NCI-H526 treated with DMSO at 0.1 percent for 48 hours (cell line): ENCODE measurements at places on chromosomes 7 and 10.

GRCh38 chr10:59589796-59590195 lies 119.9 kb downstream of the SLC16A9 start:
- DNase-seq: no peak

GRCh38 chr10:97328646-97329453 lies 5.7 kb downstream of the FRAT2 start:
- DNase-seq: no peak

DNA sequence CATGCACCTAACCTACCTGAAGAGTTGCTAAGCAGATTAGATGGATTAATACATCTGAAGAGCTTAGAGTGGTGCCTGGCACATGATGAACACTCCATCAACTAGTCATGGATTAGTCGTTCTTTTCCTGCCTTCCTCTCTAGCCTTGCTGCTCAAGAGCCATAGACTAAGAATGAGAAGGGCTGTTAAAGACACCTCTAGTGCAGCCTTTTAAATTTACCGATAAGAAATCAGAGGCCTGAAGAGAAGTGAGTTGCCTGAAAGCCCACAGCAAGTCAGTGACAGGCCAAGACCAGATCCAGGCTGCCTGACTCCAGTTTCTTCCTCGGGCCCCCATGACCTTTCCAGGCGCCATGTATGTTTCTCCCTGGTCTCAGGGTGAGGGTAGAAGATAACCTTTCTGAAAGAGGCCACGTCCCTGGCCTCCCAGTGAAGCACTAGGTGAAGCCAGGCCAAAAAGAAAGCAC lies 6.5 kb downstream of the TSPAN15 start:
- no peak for DNase-seq

GRCh38 chr7:126780993-126781392 lies 471.7 kb downstream of the GRM8 start:
- no peak for DNase-seq

DNA sequence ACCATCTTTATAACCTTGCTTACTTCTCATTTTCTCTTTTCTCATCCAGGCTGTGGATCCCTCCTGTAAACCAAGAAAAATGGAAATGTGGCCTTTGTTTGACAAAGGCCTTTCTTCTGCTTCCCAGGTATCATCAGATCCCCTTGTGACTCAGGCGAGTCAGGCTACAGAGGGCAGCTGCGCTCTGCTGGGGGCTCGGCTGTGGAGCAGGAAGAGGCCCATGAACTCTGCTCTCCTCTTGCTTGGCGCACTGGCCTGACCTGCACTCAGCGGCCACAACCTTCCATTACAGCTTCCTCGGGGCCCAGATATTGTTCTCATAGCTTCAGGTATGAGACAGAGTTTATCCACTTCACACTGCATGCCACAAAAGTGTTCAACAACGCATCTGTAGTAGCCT lies 457.6 kb upstream of the COBL start:
- no peak for DNase-seq

DNA sequence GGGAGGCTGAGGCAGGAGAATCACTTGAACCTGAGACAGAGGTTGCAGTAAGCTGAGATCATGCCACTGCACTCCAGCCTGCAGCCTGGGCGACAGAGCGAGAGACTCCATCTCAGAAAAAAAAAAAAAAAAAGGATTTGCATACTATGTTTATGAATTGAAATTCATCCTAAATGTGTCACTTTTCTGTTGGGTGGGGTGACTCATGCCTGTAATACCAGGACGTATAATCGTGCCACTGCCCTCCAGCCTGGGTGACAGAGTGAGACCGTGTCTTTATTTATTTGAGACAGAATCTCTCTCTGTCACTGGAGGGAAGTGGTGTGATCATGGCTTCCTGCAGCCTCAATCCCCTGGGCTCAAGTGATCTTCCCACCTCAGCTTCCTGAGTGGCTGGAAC lies 5.8 kb downstream of the ZNF212 start:
- no peak for DNase-seq

GRCh38 chr10:23291551-23292334 lies 52.9 kb downstream of the C10orf67 start:
- peak; percentile 1 for DNase-seq

GRCh38 chr10:118210276-118210675 lies 131.8 kb downstream of the FAM204A start:
- DNase-seq: no peak

DNA sequence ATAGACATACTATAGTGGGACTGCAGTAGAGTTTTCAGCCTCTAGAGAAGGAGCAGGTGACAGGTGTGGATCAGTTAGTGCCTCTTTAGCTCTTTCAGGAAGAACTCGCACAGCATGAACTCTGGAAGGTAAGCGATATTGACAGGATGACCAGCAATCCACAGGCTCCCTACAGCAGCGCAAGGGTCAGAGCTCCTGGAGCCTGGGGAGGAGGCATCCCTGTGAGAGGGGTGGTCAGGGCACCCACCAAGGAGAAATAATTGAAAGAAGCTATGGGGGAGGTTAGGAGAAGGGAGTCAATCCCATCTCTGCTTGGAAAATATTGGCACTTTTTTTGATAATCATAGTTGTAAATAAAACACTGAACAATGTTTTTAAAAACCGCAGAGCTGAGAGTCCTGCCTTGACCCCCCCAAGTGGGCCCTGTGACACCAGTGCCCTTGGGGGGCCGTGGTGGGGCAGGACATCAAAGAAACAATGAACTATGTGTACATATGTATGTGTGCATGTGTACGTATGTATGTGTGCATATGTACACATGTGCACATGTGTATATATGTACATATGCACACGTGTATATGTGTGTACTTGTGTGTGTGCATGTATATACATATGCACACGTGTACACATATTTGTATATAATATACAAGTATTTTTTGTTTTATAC lies 13.8 kb downstream of the AKR1C3 start:
- no peak for DNase-seq

- DNase-seq: no peak
These were observed 64.9 kb downstream of the PRKG1 start for GRCh38 chr10:51139176-51139575.

DNA sequence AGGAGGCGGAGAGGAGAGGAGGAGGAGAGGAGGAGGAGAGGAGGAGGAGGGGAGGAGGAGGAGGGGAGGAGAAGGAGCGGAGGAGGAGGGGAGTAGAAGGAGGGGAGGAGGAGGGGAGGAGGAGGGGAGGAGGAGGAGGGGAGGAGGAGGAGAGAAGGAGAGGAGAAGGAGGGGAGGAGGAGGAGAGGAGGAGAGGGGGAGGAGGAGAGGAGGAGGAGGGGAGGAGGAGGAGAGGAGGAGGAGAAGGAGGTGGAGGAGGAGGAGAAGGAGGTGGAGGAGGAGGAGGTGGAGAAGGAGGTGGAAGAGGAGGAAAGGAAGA lies 15.5 kb upstream of the CRCP start:
- no peak for DNase-seq

GRCh38 chr7:24982917-24983316 lies 2.9 kb upstream of the OSBPL3 start:
- no peak for DNase-seq

GRCh38 chr10:99292159-99292558 lies 37.0 kb upstream of the CNNM1 start:
- no peak for DNase-seq

GRCh38 chr10:48194830-48195229 lies 79.7 kb downstream of the FRMPD2 start:
- no peak for DNase-seq

DNA sequence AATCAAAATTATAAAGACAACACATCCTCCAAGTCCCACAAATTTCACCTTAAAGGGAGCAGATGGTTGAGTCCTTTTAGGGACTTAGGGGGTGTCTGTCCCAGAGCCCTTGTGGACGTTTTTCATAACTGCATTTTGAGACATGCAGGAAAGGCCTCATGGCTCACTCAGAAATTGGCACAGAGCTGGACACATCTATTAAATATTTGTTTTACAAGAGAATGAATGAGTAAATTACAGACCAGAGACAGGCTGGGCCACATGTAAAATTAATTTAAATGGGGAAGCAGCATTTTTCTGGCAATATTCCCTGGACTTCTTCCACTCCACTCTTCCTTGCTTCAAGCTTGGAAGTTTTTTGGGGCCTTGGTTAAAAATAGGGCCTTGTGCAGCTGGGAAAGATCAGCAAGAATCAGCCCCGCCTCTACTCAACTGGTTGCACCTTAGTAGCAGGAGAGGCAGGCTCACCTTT lies 20.0 kb downstream of the LAMB1 start:
- no peak for DNase-seq

- DNase-seq: no peak
These were observed 65.7 kb upstream of the TBX20 start for GRCh38 chr7:35319606-35320005.

GRCh38 chr7:64887756-64888508 lies 15.1 kb upstream of the ZNF273 start:
- no peak for DNase-seq

DNA sequence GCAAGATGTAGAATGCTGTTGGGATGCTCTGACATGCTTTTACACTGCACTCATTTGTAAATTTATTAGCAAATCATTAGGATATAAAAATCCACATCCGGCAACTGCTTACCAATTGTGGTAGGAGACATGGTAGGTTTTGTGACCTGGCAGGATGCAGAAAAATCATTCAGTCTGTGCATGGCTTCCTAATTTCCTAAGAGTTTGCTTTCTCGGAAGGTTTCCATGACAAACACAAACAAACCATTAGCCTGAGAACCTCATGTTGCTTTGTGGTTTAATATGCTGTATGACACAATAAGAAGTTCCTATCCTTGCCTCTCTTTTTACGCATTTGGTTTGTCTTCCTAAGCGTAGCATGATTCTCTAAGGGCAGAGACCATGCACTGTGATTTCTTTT lies 14.7 kb upstream of the LMBR1 start:
- no peak for DNase-seq

GRCh38 chr7:64651203-64651602 lies 14.7 kb upstream of the ZNF107 start:
- DNase-seq: no peak

GRCh38 chr7:70622936-70623335 lies 509.0 kb upstream of the GALNT17 start:
- DNase-seq: no peak

- DNase-seq: no peak
These were observed 150.4 kb upstream of the GNAI1 start for GRCh38 chr7:79984210-79984609.

GRCh38 chr7:48617993-48618392 lies 306.4 kb upstream of the CDC14C start:
- no peak for DNase-seq

GRCh38 chr10:73018632-73019031 lies 64.0 kb upstream of the PLA2G12B start:
- DNase-seq: no peak

- no peak for DNase-seq
These were observed 49.2 kb upstream of the NKX6-2 start for GRCh38 chr10:132834891-132835847.

DNA sequence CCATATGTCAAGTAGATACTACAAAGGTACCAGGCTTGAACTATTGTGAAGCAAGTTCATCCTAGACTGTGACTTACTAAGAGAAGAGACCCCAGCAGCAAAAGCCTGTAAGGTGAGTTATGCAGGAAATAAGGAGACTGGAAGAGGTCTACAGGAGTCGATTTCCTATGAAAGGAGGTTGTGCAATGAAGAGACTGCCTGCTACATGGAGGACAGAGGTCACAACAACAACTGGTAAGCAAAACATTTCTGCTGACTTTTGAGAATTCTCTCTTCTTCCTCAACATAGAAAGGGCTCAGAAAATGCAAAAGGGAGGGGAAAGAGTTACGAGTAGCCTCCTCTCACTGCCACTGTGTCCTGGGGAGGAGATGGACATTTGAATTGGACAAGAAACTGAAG lies 42.4 kb downstream of the PDK4 start:
- no peak for DNase-seq

DNA sequence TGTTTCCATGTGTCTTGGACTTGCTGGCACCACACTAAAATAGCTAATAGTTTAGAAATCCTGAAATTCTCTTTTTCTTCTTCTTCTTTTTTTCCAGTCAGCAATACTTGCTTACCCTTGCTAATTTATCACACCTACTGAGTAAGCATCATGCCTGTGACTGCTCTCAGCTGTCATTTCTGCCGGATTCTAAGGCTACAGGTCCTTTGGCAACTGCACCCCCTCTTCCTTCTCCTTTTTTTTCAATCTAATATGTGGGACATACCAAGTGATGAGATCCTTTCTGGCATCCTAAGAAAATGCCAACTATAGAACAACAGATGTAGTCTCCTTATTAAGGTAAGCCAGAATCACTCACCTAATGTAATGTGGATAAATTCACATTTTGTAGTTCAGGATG lies 444.7 kb downstream of the MAGI2 start:
- DNase-seq: no peak

DNA sequence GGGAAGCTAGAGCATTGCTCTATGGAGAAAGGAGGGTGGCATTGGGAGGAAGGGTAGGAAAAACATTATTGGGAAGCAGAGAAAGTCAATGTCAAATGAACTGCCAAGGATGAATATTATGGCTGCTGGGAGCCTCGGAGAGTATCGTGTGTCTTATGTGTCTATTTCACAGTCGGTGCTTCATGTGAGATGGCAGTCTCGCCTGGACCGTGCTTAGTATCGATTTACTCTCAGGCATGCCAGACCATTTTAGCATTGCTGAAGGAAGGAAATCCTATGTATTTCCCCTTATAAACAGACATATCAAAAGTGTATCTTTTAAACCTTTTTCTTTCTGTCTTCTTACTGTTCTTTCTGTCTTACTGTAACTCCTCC lies 612.6 kb downstream of the AUTS2 start:
- no peak for DNase-seq

DNA sequence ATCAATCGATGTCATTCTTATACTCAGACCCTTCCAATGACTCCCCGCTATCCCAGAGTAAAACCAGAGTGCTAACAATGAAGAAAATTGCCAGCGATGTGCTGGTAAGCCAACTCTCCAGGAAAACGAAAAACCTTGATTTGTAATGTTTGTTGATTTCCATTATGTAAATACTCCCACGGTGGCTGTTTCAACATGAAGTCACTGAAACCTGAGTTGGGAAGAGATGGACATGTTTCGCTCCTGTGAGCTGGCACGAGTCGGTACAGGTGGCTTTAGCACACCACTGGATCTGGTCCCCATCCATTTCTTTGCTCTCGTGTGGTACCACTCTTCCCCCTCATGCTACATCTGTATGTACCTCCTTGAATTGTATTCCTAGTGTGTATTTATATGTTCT lies 52.9 kb downstream of the AP3M1 start:
- DNase-seq: no peak
